ENCODE measurements at places on chromosomes 3 and 15. TPM values are rescaled to one million over a fixed set of nuclear protein-coding genes. Genes with fewer than 3 reads are reported as not detected.

Gene SLMAP
- 31.2 TPM for polyA plus RNA-seq

Gene PIF1
- 2.1 TPM for polyA plus RNA-seq

Gene PLCB2
- 57.0 TPM for polyA plus RNA-seq

- DNase-seq = no peak
Measured at GRCh38 chr3:172189987-172190603, 150.7 kb downstream of the FNDC3B start.

DNA sequence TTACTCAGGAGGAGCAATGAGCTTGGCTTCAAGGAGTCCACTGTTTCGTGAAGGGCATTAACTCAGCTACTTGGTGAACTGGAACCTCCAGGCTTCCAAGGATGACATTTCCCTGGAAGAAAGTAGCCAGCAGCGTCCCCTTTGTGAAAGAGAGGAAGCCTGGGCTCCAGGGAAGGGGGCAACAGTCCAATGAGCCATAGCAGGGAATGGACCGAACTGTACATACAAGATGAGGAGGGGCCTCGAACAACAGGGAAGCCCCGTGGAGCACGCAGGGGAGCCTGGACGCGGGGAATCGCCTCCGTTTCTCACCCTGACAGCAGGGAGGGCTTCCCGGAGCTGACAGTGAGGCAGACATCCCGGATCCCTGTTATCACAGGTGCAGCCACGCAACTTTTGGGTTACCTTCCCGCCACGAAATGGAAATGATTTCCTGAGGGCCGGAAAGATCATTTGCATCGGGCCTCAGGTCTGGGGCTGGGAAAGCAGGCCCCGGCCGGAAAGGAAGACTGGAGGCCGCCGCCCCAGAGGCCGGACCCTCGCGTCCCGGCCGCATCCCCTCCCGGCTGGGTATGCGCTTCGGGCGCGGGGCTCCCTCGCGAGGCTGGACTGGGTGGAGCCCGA is 475 bp upstream of the SPINT1 start:
- no peak for DNase-seq

DNA sequence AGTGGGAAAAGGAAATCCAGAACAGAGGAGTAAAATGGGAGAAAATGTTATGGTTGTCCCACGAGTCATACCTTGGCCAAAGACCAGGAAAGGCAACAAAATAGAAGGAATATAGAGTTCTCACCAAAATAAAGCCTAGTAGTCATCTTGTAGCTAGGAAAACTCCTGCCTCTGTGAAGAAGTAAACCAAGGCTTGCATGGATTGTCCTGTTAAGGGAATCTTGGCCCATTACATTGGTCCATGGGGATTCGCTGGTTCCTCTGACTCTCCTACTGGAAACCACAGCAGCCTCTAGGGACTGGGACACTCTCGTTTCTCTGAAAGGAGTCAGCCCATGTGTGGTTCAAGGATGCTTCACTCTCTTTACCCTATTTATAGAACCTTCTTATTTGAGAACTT is 62.9 kb upstream of the FNDC3B start:
- DNase-seq = no peak

DNA sequence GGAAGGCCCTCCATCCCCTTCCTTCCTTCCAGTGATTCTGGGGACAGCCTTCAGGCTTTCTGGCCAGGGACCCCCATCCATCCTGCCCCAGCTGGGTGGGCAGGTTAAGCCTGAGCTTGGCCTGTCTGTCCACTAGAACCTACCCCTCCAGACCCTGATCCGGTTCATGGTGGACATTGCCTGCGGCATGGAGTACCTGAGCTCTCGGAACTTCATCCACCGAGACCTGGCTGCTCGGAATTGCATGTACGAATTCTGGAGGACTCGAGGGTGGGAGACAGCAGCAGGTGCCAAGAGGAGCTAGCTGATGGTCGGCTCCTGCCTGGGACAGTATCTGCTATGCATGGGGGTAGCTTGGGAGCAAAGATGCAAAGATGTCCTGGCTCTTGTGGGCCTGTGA is 13.9 kb downstream of the TYRO3 start:
- DNase-seq = no peak

DNA sequence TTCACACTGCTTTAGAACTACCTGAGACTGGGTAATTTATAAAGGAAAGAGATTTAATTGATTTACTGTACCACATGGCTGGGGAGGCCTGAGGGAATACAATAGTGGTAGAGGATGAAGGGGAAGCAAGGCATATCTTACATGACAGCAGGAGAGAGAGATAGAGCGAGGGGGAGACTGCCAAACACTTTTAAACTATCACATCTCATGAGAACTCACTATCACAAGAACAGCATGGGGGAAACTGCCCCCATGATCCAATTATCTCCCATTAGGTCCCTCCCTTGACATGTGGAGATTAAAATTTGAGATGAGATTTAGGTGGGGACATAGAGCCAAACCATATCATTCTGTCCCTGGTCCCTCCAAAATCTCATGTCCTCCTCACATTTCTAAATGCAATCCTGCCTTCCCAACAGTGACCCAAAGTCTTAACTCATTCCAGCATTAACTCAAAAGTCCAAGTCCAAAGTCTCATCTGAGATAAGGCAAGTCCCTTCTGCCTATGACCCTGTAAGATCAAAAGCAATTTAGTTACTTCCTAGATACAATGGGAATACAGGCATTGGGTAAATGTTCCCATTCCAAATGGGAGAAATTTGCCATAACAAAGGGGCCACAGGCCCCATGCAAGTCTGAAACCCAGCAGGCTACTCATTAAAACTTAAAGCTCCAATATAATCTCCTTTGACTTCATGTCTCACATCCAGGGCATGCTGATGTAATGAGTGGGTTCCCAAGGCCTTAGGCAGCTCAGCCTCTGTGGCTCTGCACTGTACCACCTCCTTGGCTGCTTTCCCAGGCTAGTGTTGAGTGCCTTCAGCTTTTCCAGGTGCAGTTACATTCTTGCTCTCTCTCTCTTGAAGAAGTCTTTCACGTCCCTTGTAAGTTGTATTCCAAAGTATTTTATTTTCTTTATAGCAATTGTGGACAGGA is 481.7 kb upstream of the TGFBR2 start:
- no peak for DNase-seq

- no peak for DNase-seq
Measured at GRCh38 chr3:12239301-12239700, 49.6 kb upstream of the PPARG start.

DNA sequence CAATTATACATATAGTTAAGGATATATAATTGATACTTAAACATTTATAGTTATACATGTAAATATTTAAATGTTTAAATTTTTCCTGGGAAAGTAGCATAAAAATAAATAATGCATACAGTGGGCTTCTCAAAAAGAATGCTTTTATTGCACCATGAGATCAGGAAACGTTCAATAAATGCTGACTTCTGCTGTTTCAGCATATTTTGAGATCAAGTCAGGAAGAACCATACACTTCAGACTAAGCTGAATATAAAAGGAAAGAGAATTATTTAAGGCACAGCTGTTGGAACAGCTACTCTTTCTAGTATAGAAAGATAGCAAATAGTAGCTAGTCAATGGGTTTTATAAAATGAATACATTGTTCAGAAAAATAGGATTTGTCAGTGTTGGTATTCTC is 1462.3 kb upstream of the CADM2 start:
- no peak for DNase-seq

GRCh38 chr3:25493786-25494185 is 65.7 kb downstream of the RARB start:
- no peak for DNase-seq

DNA sequence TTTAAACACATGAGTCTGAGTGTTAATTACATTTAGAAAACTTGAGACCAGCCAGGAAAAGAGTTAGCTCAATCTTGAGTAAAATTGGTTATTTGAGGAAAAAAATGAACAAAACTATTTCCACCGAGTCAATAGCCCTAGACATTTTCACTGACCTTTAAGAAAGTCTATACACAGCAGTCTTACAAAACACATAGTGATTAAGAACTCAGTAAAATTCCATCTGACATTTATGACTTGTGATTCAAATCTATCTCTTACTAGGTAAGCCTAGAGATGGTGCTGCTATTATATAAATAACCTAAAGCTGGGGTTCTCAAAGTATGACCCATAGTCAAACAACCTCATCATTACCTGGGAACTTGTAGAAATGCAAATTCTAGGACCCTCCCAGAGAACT is 109.1 kb upstream of the COL8A1 start:
- DNase-seq = no peak

GRCh38 chr3:152626226-152626625 is 208.7 kb upstream of the P2RY1 start:
- no peak for DNase-seq

DNA sequence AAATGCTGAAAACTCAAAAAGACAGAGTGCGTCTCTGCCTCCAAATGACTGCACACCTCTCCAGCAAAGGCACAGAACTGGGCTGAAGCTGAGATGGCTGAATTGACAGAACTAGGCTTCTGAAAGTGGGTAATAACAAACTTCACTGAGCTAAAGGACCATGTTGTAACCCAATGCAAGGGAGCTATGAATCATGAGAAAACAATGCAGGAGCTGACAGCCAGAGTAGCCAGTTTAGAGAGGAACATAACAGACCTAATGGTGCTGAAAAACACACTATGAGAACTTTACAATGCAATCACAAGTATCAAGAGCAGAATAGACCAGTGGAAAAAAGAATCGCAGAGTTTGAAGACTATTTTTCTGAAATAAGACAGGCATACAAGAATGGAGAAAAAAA is 10.1 kb upstream of the AVEN start:
- no peak for DNase-seq

- DNase-seq = no peak
Measured at GRCh38 chr15:59484399-59484798, 46.4 kb downstream of the FAM81A start.

DNA sequence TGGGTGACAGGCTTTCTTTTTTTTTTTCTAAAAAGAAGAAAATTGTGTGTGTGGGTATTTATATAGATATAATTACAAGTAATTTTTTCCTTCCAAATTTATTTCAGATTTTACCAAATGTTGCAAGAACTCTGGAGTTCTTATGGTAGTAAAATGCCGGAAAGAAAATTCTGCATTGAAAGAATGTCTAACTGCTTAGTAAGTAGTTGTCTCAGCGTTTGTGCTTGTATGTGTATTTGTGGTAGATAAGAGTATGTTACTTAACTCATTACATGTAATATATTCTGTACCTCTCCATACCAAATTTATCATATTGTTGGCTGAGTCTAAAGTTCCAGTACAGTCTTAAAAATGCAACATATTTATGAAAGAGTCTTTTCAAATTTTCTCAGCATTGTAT is 32.3 kb upstream of the ZCWPW2 start:
- no peak for DNase-seq

GRCh38 chr15:35040339-35041255 is 44.5 kb downstream of the NANOGP8 start:
- DNase-seq = no peak

DNA sequence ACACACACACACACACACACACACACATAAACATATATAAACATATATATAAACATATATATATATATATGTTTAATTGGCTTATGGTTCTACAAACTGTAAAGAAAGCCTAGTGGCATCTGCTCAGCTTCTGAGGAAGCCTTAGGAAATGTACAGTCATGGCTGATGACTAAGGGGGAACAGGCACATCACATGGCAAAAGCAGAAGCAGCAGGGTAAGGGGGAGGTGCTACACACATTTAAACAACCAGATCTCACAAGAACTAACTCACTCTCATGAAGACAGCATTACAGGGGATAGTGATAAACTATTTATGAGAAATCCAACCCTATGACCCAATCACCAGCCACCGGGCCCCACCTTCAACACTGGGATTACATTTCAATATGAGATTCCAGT is 922.9 kb downstream of the SI start:
- DNase-seq = no peak

GRCh38 chr3:170438836-170439235 is 20.2 kb downstream of the CLDN11 start:
- no peak for DNase-seq

- no peak for DNase-seq
Measured at GRCh38 chr3:3296979-3297381, 117.5 kb upstream of the CRBN start.

GRCh38 chr15:49366496-49366895 is 56.5 kb upstream of the FGF7 start:
- no peak for DNase-seq

DNA sequence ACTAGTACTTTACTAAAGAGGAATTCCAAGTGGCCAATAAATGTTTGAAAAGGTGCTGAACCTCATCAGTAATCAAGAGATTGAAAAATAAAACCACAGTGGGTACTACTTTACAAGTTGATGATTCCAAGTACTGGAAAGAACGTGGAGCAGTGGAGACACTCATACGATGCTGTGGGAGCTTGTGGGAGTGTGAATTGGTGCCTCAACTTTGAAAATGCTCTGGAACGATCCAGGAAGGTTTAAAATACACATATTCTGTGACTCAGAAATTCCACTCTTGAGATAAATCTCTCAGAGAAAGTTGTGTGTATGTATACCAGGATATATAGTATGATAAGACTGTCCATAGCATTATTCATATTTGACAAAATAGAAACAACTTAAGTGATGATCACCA is 9.3 kb downstream of the LRCH3 start:
- DNase-seq = no peak

DNA sequence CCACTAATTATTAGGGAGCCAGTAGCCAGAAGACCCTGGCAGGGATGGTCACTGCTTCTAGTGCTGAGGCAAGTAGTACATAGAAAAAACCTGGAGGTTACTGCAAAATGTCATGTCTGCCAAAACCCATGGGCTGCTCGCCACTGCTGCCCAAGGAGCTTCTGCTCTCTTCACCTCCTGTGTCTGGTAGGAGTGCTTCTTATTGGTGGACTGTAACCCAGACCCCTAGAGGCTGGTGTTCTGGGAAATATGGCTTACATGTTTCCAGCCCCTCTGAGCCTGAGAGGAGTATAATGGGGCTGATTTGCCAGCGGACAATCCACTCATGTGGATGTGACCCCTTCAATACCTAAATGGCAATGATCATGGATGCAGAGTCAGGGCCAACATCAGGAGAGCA is 286.4 kb downstream of the EPHB1 start:
- no peak for DNase-seq

GRCh38 chr3:196414469-196414868 is 17.8 kb downstream of the UBXN7 start:
- DNase-seq = no peak

GRCh38 chr3:150721285-150722130 is 17.8 kb upstream of the ERICH6 start:
- peak; percentile 63 for DNase-seq

DNA sequence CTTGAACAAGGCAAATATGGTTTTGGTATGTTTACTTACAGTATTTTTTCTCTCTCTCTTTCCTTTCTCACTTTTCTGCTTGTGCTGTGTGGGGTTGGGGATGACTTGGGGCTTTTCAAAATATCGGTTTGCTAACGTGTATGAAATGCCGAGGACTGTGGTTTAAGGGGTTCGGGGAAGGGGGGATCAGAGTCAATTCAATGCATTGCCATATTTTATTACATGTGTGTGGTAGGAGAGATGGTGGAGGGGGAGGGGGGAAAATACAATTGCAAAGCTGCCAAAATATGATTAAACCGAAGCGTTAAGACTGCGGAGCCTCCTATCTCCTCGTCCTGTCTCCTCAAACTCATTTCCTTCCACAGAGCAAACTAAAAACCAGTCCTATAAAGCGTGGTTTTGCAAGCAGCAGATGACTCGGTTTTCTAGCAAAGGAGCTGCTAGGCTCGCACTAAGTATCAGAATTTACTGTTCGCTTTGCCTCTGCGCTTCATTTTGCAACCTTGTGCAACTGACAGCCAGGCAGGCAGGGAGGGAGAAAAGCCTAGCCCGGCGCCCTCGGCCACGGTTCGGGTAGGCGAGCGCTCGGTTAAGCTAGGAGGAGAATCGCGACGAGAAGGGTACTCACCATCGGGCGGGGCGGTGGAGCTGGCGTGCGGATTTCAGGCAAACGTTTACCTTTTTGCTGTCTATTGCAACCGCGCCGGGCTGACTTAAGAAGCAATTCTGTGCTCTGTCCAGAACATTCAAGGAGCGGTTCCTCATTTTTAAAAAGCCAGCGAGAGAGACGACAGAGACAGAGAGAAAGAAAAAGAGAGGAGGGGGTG is 4.0 kb upstream of the NR2F2 start:
- DNase-seq = no peak
